Stimulated activated CD4-positive, alpha-beta T cell treated with anti-CD3 and anti-CD28 coated beads, Interleukin-1b, Interleukin-23, amount 100 ng/mL, for 1 hour (primary cell): ENCODE measurements at places on chromosomes 13 and 19.

- DNase-seq = no peak
Observed at GRCh38 chr13:51518827-51519226, 65.4 kb upstream of the WDFY2 start.

DNA sequence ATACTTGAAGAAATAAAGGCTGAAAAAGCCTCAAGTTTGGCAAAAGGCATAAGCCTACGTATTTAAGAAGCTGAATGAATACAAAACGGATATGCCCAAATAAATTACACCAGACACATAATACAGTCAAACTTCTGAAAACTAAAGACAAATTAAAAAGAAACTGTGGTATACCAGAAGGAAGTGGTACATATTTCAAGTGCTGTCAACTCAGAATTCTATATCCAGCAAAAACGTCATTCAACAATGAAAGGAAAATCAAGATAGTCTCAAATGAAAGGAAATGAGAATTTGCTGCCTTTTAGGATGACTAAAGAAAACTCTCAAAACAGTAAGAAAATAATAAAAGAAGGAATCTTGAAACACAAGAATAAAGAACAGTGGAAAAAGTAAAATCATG lies 69.5 kb downstream of the POLR1D start:
- no peak for DNase-seq

DNA sequence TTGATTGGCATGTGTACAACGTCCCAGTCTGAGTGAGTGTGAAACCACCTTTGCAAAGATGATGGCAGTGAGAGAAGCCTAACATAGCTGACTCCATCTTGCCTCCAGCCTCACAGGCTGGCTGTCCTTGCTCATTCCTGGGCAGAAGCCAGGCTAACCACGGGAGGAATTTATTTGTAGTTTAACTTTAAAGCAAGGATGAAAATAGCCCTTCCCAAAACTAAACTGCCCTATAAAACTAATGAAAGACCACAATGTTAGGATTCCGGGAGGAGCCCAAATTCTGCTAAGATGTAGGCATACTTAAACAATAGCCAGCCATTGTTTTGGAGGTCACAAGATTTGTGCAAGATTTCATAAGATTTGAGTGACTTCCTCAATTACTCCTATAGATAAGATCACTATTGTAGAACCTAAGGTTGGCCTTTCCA lies 96.6 kb upstream of the LSM14A start:
- DNase-seq = no peak

DNA sequence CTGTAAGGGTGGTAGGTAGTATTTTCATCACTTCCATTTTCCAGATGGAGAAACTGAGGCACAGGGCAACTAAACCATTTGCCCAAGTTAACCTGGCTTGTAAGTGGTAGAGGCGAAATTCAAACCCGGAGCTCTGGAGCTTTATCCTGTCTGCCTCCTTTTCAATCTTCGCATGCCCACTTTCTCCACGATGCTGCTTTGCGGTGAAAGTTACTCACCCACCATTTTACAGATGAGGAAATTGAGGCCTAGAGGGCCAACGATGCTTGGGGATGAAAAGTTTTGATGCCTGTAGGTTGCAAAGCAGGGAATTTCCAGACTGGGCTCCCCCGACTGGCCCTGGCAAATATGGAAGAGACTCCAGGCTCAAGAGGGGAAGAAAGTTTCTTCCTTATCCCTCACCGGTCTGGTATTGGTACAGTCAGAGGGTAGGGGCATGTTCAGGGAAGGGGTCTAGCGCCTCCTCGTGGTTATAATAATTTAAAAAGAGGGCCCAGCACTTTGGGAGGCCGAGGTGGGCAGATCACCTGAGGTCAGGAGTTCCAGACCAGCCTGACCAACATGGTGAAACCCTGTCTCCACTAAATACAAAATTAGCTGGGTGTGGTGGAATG lies 1.9 kb upstream of the SH2D3A start:
- DNase-seq = no peak

DNA sequence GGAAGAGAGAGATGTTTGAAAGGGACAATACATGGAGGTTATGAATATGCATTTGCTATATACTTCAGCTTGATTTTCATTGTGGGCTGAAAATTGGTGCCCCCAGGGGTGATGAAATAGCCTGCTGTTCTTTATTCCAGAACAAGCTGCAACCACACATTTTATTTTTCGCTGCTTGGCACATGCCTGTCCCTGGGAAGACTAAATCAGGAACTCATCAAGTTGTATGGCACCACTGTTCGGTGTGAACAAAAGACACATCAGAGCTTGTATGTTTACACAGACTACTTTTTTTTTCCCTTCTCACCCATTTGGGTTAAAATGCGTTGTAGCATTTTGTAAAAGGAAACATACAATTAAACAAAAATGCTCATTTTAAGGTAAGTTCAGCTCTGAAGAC lies 230.7 kb downstream of the NALCN start:
- DNase-seq = no peak

DNA sequence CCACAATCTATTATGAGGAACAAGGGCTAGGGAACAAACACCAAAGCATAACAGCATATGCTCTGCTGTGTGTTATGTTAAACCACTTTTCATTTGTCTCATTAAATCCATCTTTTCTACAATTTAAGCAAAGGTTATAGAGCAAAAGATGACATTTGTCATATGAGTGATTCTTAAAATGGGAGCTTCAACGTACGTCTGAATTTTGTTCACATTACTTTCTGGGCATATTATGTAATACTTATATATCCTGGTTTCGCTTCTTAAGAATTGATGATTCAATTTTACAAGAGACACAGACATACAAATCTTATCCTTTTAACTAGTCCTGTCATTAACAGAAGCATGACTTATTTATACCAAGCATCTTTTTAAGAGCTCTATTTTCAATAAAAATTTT lies 3.3 kb upstream of the TPP2 start:
- DNase-seq = no peak

GRCh38 chr19:1855040-1855827 lies 7.0 kb upstream of the REXO1 start:
- peak; percentile 41 for DNase-seq
